ENCODE measurements at places on chromosomes 16 and 17.

DNA sequence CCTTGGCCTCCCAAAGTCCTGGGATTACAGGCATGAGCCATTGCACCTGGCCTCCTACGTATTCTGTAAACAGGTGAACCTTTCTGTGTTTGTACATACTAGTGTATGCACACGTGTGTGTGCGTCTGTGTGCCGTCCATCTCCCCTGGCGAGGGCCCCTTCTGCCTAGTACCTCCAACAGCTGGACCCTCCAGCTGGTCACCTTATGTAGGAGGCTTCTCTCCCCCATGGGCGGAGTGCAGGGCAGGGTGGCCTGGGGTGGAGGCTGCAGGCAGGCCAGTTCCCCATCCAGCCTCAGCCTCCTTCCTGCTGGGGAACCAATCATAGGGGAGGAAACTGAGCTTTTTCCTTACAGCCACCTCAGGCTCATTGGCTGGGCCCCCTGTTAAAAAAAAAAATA is 24.4 kb upstream of the DOC2B start:
- no peak for DNase-seq

DNA sequence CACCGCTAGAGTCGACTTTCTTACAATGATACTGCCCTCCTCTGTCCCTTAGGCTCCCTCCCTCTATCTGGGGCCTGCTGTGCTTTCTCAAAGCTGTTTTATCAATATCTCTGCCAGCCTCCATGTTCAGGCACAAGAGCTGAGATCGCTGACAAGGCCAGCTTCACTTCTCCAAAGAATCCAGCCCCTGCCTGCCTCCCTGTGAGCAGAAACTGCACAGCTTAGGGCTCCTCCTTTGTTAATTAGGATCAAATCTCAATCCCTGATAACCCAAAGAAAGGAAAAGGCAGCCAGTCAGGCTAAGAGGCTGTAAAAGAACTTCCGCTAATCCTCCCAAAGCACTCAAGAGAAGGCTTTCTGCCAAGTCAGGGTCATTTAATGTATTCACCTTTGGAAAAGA is 616.0 kb upstream of the CDH11 start:
- peak; percentile 62 for DNase-seq

GRCh38 chr17:78898075-78898836 is 4.7 kb downstream of the CEP295NL start:
- DNase-seq: no peak

GRCh38 chr16:84485255-84486010 is 19.0 kb downstream of the MEAK7 start:
- no peak for DNase-seq

DNA sequence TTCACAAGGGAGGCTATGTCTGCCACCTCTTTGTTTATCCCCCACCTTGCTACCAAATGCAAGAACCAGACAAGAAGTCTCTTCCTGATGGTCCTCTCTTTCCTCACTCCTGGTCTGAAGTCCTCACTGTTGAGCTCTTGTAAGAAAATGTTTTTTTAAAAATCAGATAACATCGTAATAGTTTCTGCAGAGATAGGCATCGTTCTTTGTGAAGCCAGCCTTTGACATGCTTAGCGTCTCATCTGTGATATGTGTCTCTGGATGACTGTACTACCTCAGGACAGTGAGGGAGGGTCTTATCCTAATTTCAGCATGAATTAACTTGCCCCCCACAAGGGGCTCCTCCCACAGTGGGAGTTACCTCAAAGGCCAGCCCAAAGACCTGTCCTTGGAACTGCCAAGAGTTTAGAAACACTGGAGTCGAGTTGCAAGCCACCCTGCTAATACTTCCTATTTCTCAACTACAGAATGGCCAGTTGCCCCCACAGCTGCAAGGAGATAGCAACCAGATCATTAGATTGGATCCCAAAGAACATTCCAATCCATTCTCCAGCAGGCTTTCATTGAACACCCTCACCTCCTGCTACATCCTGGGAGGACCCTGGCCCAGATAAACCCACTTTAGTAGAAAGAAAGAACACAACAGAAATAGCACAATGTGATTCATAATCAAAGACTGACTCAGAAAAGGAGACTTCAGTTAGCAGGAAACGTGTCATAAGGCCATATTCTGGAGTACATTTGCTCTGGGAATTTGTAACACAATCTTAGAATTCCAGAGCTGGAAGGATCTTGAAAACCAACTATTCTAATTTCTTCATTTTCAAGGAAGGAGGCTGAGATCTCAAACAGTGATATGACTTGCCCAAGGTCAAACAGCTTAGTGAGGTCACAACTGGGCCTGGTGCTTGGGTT is 151.0 kb downstream of the IRX3 start:
- peak; percentile 22 for DNase-seq

DNA sequence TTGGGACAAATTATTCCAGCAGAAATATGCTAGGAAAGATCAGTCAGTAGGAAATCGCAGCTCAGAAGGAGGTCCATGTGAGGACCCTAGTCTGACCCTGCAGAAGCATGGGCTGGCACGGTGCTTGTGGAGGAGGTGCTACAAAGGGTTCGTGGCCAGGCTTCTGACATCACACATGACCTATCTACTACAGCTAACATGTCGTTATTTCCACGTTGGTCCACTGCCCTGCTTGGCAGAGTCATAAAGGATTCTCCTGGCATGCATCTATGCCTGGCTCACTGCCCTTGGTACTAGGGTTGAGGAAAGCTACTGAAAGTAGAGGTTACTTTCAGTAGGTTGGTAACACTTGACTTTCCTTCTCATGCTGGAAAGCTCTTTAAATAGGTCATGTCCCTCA is 118.1 kb upstream of the SHISA6 start:
- no peak for DNase-seq

DNA sequence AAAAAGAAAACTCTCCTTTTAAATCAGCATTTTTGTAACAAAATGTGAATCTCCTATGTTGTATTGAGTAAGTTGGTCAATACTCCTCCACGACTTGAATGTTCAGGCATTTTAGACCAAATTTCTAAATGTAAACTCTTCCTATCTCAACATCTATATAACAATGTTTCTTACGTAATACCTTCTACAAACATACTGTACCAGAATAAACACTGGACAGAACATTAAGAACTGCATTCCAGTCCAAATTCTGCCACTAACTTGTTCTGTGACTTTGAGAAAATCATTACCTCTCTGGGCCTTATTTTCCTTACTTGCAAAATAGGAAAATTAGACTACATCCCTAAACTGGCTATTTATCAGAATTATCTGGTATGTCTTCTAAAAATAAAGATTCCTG is 40.1 kb downstream of the AKAP10 start:
- DNase-seq: no peak

- no peak for DNase-seq
These were observed 26.4 kb downstream of the DDX19A start for GRCh38 chr16:70372921-70373728.

Measured in retinal pigment epithelial cell (primary cell).